AG09309 (cell line): ENCODE measurements at places on chromosomes 1 and 21.
A peak's percentile ranks its signal among the peaks of the same experiment; 100 is the strongest.

DNA sequence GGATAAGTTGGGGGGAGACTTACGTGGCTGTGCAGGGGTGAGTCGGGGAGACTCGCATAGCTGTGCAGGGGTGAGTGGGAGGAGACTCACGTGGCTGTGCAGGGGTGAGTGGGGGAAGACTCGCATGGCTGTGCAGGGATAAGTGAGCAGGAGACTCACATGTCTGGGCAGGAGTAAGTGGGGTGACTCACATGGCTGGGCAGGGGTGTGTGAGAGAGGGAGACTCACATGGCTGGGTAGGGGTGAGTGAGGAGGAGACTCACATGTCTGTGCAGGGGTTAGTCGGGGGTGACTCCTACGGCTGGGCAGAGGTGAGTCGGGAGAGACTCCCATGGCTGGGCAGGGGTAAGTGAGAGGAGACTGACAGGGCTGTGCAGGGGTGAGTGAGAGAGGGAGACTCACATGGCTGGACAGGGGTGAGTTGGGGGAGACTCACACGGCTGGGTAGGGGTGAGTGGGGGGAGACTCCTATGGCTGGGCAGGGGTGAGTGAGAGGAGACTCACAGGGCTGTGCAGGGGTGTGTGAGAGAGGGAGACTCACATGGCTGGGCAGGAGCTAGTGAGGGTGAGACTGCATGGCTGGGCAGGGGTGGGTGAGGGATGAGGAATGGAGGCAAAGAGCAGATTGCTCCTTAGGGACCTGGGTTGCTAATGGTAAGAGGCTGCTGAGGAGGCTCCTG lies 56.0 kb upstream of the ABCG1 start:
- no peak for DNase-seq

GRCh38 chr1:64268653-64269557 lies 65.5 kb downstream of the UBE2U start:
- peak; percentile 67 for DNase-seq

DNA sequence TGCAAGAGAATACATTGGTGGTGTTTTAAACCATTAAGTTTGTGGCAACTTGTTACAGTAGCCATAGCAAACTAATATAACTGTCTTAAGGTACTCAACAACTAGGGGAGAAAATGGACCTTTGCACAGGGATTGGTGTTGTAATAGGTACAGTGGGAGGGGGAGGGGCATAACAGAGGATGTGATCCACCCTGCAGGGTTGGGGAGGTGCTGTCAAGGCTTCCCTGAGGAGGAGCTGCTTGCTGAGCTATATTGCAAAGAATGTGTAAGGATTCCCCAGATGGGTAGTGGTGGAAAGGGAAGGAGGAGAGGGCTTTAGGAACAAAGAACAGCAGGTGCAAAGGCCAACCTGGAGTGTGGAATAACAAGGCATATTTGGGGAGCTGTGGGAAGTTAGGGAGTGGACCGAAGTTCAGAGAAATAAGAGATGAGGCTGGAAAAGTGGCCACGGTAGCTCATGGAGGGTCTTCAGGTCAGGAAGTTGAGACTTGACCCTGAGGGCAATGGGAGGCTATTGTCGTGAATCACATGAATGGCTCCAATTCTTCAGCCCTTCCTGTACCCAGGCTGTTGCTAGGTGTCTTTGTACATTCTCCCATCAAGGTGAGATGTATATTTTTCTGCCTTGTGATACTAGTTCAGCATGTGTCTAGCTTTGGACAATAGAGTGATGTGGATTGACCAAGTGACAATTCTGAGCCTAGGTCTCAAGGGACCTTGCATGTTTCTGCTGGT lies 168.6 kb upstream of the CSF3R start:
- no peak for DNase-seq

- no peak for DNase-seq
These were observed 79.2 kb downstream of the HHAT start for GRCh38 chr1:210407887-210408252.

DNA sequence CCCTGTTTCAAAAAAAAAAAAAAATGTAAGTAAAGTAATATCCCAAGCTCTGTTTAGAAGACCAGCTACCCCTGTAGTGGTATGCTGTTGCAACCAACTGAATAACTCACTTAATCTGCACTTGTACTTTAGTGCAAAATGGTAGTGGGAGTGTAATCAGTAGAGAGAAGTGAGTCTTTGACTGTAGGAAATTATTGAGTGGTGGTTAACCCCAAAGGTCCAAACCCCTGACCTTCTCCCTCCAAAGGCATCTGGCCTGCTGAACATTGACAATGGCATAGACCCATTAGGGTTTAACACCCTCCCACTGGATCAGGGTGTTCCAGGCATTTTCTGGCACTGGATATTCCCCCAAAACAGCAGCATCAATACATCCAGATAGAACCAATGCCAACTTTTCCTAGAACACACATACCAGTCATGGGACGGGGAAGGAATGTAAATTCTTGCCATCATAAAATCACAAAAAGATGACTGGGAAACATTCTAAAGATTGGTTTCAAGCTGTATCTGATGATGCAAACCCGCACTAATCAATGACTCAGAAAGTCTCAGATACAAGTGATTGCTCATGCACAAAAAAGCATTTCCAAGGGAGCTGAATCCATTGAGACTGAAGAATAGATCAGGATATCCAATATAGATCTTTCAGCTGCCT lies 110.3 kb downstream of the MRPL39 start:
- no peak for DNase-seq
